ENCODE measurements at places on chromosomes 4 and X. TPM values are rescaled to one million over a fixed set of nuclear protein-coding genes. Genes with fewer than 3 reads are reported as not detected.
A peak's percentile ranks its signal among the peaks of the same experiment; 100 is the strongest.

GRCh38 chr4:70722199-70722791 is 531 bp downstream of the RUFY3 start:
- no peak for DNase-seq

DNA sequence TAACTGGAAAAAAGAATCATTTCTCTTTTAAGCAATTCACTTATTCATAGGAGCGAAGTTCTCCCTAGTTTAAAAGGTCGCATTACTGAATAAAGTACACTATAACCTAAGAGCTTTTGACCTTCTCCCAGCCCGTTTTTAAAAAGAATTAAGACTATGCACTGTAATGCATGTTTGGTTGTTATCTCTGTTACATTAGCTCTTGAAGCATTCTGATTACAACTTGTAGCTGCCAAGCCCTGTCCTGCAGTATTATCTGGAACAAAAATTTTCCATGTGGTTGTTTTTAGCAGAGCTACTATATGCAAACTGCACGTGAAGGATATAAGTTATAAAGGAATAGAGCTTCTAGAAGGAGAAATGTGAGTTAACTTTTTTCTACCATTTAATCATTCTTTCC is 8.1 kb downstream of the GAB1 start:
- DNase-seq, result no peak

DNA sequence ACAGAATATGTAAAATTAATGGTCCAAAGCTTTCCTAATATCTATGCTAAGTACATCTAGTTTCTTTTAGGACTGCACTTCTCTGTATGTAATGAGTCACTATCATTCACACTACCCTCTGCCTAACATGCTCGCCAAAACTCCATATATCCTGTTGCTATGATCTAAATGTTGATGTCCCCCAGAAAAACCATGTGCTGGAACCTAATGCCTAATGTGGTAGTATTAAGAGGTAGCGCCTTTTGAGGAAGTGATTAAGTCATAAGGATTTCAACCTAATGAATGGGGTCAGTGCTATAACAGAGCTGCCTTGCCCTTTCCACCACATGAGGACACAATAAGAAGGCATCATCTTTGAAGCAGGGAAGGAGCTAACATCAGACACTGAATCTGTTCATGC is 34.9 kb upstream of the NFKB1 start:
- DNase-seq, result no peak

GRCh38 chr4:84954982-84955567 is 11.4 kb downstream of the WDFY3 start:
- DNase-seq, result no peak

The SMIM10 gene
- polyA plus RNA-seq, result 9.4 TPM

The MAOB gene
- polyA plus RNA-seq, result 50.2 TPM

- DNase-seq, result no peak
Observed at GRCh38 chr4:17103231-17103630, 204.8 kb upstream of the LDB2 start.

- no peak for DNase-seq
Observed at GRCh38 chrX:138986866-138987265, 275.3 kb upstream of the FGF13 start.

- no peak for DNase-seq
Observed at GRCh38 chr4:68617003-68617698, 41.0 kb upstream of the UGT2B17 start.

DNA sequence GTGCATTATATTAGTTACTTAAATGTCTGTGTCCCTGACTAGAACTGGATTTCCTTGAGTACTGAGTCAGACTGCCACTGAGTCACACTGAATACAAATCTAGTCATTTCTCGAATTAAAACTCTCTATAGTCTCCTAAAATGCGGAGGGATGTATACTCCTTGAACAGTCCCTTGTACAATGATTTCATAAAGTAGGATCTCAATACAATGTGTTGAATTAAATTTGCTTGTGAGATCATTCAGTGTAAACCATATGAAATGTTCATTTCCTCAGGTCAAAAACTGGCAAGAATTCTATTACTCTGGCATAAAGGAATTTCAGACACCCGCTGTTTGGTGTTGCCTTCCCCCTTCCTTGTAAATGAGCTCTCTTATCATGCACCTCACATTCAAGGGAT is 17.5 kb upstream of the FAM241A start:
- no peak for DNase-seq

DNA sequence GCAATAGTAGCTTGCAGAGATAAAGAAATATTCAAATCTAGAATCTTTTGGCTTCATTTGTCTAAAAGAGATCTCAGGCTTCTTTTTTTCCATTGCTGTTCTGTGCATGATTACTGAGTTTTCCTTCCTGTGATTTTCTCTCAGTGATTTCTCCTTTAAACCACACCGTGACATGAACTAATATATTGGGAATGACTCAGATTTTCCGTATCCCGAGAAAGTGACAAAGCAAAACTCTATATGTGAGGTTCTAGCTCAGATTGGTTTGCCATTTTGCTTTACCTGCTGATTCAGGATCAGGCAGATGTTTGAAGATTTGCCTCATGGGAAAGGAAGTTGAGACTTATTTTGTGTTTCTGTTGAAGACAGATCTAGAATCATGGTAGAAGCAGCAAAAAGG is 59.4 kb downstream of the MTHFD2L start:
- DNase-seq, result no peak

- DNase-seq, result no peak
Observed at GRCh38 chr4:81648576-81649275, 177.0 kb upstream of the RASGEF1B start.

The F8A1 gene
- polyA plus RNA-seq, result 11.9 TPM

The WWC2 gene
- 65.2 TPM for polyA plus RNA-seq

The MAGEB17 gene
- polyA plus RNA-seq, result 0.06 TPM

DNA sequence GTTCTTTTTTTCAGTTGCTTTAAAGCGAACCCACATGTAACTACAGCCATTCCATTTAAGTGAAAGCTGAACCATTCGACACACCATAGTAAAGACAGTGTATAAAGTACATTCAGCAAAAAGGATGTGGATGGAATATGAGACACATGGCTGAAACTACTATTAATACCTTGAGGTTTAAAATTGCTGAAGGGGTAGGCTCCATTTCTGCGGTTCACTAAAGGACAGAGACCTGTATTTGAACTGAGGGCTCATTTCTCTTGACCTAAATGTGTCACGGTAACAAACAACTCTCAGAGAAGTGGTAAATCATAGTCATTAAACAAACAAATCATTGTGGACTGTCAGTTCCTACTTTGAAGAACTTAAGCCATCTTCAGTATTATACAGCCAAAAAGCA is 1085.6 kb upstream of the TENM3 start:
- DNase-seq, result no peak

The FREM3 gene
- 0.16 TPM for polyA plus RNA-seq

The GAGE12E gene
- not detected for polyA plus RNA-seq

DNA sequence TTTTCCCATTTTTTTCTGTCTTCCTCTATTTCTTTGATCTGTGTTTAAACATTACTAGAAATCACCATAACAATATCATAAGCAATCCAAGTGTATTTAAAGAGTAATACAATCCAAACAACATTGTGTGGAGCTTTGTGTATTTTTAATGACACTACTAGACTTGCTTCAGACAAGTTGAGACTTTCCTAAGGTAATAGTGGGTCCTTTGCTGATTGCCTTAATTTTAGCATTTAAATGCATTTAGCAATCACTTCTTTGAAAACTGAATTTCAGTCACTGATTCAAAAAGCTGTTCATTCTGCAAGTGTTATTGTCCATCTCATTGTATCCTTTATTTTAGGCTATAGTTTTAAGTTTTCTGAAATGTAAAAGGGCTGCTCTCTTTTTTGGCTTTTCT is 804.8 kb downstream of the ADGRL3 start:
- DNase-seq, result no peak

DNA sequence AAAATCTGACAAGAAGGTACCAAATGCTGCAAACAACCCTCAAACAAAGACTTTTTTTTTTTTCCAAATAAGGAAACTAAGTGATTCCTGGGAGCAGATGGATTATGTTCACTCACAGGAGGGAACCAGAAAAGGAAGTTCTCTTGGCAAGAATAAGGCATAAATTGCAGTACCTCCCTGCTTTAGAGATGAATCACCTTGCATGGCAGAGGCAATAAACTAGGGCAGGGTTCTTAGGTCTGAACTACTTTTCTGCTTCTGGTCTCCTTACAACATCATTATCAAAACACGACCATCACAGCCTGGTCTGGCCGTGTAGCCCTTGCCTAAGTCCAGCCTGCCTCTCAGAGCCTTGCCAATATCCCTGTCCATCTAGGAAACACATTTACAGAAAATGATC is 6.3 kb downstream of the TMEM31 start:
- DNase-seq, result peak; percentile 8

DNA sequence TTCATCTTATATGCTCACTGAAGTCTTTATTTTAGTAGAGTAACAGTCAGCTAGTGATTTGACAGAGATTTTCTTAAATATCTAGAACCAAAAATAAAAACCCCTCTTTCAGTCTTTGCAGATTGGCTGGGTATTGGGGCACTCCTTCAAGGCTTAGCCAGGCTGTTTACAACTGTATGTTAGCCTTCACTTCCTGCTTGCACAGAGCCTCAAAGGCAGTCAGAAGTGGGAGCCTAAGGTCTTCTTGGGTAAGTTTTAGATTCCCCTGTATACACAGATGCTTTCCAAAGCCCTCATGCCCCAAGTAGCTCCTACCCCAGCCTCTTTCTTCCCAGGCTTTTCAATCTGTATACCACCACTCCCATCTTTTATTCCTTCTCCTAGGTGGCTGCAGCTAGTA is 136.1 kb upstream of the STIM2 start:
- no peak for DNase-seq

The PHOX2B gene
- polyA plus RNA-seq, result 0.12 TPM
